ENCODE measurements at places on chromosomes 5 and 9. TPM values are rescaled to one million over a fixed set of nuclear protein-coding genes. Genes with fewer than 3 reads are reported as not detected.

DNA sequence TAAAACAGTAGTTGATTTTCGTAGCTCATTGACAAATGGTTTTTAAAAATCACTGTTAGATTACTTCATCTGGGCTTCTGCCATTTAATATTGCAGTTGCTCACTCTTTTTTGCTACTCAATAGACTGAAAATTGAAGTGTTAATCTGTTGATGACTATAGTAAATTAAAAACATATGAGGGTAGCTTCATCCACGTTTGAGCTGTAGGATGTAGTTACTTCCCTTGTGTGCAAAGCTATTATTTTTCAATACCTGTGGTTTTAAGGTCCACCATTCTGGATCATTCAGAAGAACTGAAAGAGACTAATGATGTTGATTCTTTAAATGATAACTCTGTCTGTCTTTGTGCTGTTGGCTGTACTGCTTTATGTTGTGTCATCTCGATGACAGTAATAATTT is 74.7 kb downstream of the LNPEP start:
- H3K36me3 ChIP-seq, result peaks cover 57% of the 10 kb centered on the region
- no peaks in the 10 kb centered on the region for H3K27me3 ChIP-seq
- no peak for DNase-seq

- H3K4me1 ChIP-seq, result no peaks in the 10 kb centered on the region
- DNase-seq, result no peak
- H3K36me3 ChIP-seq, result no peaks in the 10 kb centered on the region
- no peak overlapping the region for H3K4me3 ChIP-seq
- H3K27me3 ChIP-seq, result no peaks in the 10 kb centered on the region
- H3K27ac ChIP-seq, result no peak overlapping the region
Measured at GRCh38 chr5:15993919-15994318, 185.7 kb downstream of the MARCHF11 start.

GRCh38 chr5:126014676-126015075 is 408.5 kb upstream of the GRAMD2B start:
- H3K36me3 ChIP-seq, result no peaks in the 10 kb centered on the region
- no peak overlapping the region for H3K27ac ChIP-seq
- H3K27me3 ChIP-seq, result no peaks in the 10 kb centered on the region
- peaks cover 5% of the 10 kb centered on the region for H3K4me1 ChIP-seq
- DNase-seq, result no peak
- H3K4me3 ChIP-seq, result no peak overlapping the region

DNA sequence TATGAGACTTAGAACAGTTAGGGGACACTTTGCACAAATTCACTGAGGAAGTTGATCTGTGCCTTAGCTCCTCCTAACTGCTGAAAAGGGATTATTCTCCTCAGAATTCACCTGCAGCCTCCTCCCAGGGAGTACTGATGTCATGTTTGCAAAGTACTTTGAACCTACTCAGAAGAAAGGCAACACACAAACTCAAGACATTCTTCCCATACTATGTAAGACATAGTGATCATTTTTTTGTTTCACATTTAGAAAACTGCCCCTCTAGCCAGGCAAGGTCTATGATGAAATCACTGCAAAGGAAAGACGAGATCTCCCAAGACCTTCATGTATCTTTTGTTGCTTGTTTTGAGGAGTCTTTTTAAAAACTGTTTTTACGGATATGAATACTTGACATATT is 10.6 kb upstream of the VLDLR start:
- H3K27ac ChIP-seq, result no peak overlapping the region
- peak; percentile 42 for DNase-seq
- H3K36me3 ChIP-seq, result no peaks in the 10 kb centered on the region
- no peak overlapping the region for H3K4me3 ChIP-seq
- no peaks in the 10 kb centered on the region for H3K27me3 ChIP-seq
- peaks cover 9% of the 10 kb centered on the region for H3K4me1 ChIP-seq

DNA sequence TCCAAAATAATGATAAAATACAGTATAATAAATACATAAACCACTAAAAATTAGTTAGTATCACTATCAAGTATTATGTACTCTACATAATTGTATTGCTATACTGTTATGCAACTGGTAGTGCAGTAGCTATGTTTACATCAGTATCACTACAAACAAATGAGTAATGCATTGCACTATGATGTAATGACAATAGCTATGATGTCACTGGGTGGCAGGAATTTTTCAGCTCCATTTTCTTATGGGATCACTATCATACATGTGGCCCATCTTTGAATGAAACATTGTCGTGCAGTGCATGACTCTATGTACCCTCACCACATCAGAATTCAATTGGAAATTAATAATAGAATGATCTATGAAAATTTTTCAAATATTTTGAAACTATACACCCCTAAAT is 201.3 kb downstream of the MPDZ start:
- no peaks in the 10 kb centered on the region for H3K27me3 ChIP-seq
- H3K36me3 ChIP-seq, result no peaks in the 10 kb centered on the region
- H3K4me3 ChIP-seq, result no peak overlapping the region
- no peak overlapping the region for H3K27ac ChIP-seq
- no peaks in the 10 kb centered on the region for H3K4me1 ChIP-seq

DNA sequence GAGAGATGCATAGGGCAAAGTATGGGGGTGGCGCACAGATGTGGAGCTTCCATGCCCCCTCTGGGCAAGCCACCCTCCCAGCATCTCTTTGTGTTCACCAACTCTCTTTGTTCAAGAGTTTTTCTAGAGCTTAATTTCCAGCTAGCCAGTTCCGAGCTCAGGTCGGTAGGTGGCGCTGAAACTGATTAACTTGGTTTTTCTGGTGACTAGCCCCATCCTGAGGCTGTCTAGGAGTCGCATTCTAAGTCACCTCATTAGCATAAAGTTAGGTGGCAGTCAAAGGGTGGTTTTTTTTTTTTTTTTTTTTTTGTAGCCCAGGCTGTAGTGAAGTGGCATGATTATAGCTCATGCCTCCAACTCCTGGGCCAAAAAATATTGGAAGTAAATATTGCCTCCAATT is 476.4 kb downstream of the KDM4C start:
- no peaks in the 10 kb centered on the region for H3K36me3 ChIP-seq
- no peaks in the 10 kb centered on the region for H3K27me3 ChIP-seq
- no peak overlapping the region for H3K27ac ChIP-seq
- no peak overlapping the region for H3K4me3 ChIP-seq
- no peak for DNase-seq
- no peaks in the 10 kb centered on the region for H3K4me1 ChIP-seq

DNA sequence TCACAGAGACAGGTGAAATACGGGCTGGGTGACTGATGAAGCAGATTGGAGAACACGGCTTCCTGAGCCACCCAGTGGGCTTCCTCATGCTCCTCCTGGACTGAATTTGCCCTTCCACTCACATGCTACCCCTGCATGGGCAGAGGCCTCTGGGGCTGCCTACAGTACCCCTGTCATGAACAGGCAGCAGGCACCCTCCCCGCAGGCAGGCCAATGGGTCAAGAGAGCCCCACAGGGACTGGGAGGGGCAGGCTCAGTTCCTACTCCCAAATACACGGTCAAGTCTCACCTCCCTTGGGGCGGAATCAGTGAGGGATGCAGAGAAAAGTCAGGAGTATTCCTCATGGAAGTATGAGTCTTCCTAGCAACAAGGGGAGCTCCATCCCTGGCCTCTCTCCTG is 48.6 kb upstream of the ZBTB43 start:
- H3K27ac ChIP-seq, result no peak overlapping the region
- no peaks in the 10 kb centered on the region for H3K4me1 ChIP-seq
- peak; percentile 78 for DNase-seq
- no peak overlapping the region for H3K4me3 ChIP-seq
- no peaks in the 10 kb centered on the region for H3K36me3 ChIP-seq

- no peak overlapping the region for H3K4me3 ChIP-seq
- no peak for DNase-seq
- no peaks in the 10 kb centered on the region for H3K36me3 ChIP-seq
- peaks cover 58% of the 10 kb centered on the region for H3K27me3 ChIP-seq
- H3K4me1 ChIP-seq, result peaks cover 15% of the 10 kb centered on the region
Measured at GRCh38 chr5:122314036-122314435, 2.0 kb downstream of the SNCAIP start.

DNA sequence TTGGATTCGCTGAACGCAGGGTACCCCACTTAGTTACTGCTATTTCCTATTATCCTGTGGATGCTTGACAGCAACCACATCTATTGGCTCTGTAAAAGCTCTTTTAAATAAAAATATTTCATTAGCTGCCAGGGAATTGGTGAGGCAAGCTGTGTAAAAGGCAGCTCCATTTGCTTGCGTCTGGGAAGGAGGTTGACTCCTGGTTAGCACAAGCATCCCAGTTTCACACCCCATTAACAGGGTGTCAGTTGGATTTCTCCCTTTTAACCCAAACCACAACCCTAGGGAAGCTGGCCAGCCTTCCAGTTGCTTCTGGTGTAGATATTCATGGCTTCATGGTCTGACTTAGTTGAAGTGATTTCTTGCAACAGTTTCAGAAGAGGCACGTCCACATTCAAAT is 151.0 kb downstream of the GPBP1 start:
- H3K27me3 ChIP-seq, result no peaks in the 10 kb centered on the region
- H3K4me3 ChIP-seq, result no peak overlapping the region
- no peaks in the 10 kb centered on the region for H3K4me1 ChIP-seq
- no peak overlapping the region for H3K27ac ChIP-seq
- no peak for DNase-seq

GRCh38 chr5:39040875-39041274 is 33.3 kb downstream of the RICTOR start:
- H3K4me3 ChIP-seq, result no peak overlapping the region
- no peak for DNase-seq
- H3K4me1 ChIP-seq, result peaks cover 3% of the 10 kb centered on the region
- H3K36me3 ChIP-seq, result no peaks in the 10 kb centered on the region
- H3K27me3 ChIP-seq, result no peaks in the 10 kb centered on the region
- H3K27ac ChIP-seq, result no peak overlapping the region

DNA sequence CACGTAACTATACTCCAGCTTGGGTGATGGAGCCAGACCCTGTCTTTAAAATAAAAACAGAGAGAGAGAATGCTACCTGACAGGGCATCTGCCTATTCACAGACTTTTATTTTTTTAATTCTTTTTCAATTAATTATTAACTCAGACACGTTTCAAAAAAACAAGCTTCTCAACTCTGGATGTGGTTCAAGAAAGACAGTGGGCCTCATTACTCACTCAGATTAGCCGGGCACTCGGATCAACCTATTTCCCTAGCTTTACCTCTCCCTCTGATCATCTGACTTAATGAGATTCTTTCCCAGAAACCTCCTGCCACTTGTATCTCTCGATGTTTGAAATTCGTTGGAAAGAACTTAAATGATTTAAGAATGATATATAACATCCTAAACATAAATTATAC is 134.1 kb downstream of the TRPM6 start:
- H3K36me3 ChIP-seq, result no peaks in the 10 kb centered on the region
- no peak for DNase-seq
- H3K27ac ChIP-seq, result no peak overlapping the region
- no peak overlapping the region for H3K4me3 ChIP-seq
- no peaks in the 10 kb centered on the region for H3K4me1 ChIP-seq

DNA sequence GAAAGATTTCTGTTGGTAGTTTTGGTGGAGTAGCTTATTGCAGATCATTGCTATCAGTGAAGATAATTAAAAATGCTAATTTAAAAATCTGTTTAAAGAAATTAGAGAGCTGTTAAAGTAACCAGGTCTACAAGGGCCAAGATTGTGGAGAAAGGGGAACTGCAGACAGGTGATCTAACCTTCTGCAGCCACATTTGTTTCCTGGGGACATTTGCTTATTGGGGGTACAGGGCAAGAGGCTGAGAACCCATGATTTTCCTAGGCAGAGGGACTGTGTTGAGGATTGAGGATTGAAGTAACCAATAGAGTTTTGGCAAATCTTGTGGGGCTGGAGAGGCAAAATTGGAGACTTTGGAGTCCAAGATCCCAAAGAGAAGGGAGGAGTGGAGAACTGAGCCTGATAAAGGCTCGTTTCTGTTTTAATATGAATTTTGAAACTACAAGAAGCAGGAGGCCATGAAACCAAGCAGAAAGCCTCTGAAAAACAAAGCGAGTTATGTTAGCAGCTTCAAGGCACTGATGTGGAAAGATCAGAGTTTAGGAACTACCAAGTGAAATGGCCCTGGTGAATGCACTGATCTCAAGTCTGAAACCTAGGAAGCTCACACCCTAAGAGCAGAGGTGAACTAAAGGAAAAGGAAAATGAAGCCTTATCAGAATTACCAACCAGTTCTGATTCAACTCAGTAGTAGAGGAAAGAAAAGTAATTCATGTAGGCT is 219.8 kb upstream of the C9orf72 start:
- no peaks in the 10 kb centered on the region for H3K4me1 ChIP-seq
- H3K36me3 ChIP-seq, result no peaks in the 10 kb centered on the region
- no peak overlapping the region for H3K4me3 ChIP-seq
- H3K27ac ChIP-seq, result no peak overlapping the region

DNA sequence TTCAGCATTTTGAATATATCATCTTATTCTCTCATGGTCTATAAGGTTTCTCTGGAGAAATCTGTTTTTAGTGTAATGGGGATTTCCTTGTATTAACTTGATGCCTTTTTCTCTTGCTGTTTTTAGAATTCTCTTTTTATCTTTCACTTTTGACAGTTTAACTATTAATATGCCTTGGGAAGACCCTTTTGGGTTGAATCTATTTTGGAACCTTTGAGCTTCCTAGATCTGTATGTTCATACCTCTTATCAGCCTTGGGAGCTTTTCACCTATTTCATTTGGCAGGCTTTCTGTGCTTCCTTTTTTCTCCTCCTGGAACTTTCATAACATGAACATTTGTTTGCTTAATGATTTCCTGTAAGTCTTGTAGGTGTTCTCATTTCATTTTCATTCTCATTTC is 22.2 kb downstream of the RCL1 start:
- no peak for DNase-seq
- H3K4me3 ChIP-seq, result no peak overlapping the region
- H3K4me1 ChIP-seq, result peaks cover 8% of the 10 kb centered on the region
- H3K36me3 ChIP-seq, result no peaks in the 10 kb centered on the region
- H3K27me3 ChIP-seq, result no peaks in the 10 kb centered on the region
- no peak overlapping the region for H3K27ac ChIP-seq

DNA sequence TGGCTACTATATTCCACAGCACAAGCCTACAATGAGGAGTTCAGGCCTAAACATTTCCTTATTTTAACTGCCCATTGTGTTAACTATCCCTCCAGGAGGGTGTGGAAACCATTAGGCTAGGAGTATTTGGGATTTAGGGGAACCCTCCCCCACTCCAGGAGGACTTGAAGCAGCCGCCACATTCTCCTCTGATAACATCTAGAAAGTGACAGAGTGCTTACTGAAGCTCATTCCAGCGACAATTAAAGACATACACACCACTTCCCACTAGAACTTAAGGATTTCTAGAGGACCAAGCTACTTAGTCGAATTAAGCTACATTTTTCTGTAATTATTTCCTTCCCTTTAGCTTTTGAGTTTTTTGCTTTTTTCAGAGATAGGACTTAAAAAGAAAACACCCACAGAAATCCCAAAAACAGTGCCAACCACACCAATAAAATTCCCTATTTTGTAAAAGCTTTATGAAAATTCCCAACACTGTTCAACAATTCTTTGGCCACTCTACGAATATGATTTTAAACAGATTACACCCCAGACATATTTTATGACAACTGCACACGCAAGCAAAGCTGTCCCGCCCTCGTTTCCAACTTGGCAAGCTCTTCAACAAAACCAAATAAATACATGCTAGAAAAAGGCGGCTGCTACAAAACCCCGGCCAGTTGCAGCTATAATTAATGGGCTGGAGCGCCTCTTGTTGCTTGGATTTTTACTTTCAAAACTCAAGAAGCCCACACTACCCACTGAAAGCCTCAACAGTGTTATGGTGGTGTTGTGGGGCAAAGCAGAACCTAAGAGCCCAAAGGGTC is 4.5 kb downstream of the ROR2 start:
- peak overlapping the region; percentile 29 for H3K4me3 ChIP-seq
- peaks cover 22% of the 10 kb centered on the region for H3K27me3 ChIP-seq
- no peak for DNase-seq

Gene PPP3R2
- total RNA-seq, result not detected

Gene SHISAL2B
- total RNA-seq, result not detected

Gene ECSCR
- 38.8 TPM for total RNA-seq

Gene SLC45A2
- 0.26 TPM for total RNA-seq

Gene IL5
- total RNA-seq, result not detected

Gene GRM6
- total RNA-seq, result not detected

Gene AK8
- 0.39 TPM for total RNA-seq

Gene HAVCR2
- 4.1 TPM for total RNA-seq
